ENCODE measurements at places on chromosomes 12 and 14.

GRCh38 chr14:57314396-57315089 is 45.8 kb downstream of the AP5M1 start:
- no peak for DNase-seq

GRCh38 chr12:116376354-116377193 is 99.1 kb upstream of the MED13L start:
- DNase-seq, result no peak

GRCh38 chr12:125734137-125734536 is 668.9 kb downstream of the AACS start:
- DNase-seq, result no peak

- no peak for DNase-seq
These were observed 404.3 kb downstream of the BCL11B start for GRCh38 chr14:98867726-98868125.

GRCh38 chr12:27252934-27253333 is 8.8 kb downstream of the STK38L start:
- DNase-seq, result no peak

GRCh38 chr12:25189656-25190055 is 5.3 kb downstream of the DNAI7 start:
- DNase-seq, result no peak

- no peak for DNase-seq
These were observed 176.3 kb upstream of the DIO2 start for GRCh38 chr14:80387563-80387981.

GRCh38 chr14:33927944-33928343 is 22.9 kb downstream of the EGLN3 start:
- DNase-seq, result no peak

DNA sequence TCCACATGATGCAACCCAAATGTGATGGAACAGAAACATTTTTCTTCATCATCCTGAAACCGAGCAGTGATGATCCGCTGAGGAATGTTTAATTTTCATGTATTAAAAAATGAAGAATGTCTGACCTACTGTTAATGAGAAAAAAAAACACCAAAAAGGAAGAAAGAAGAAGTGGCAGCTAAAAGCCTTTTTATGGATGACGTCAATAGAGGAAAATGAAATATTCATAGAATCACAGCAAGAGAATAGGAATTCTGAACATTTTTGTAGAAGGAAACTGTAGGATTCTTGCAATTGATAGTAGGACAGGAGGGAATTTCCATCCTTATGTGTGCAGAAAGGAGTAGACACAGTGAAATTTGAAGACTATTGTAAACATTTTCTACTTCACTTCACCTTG is 112.9 kb downstream of the PRKCH start:
- no peak for DNase-seq

DNA sequence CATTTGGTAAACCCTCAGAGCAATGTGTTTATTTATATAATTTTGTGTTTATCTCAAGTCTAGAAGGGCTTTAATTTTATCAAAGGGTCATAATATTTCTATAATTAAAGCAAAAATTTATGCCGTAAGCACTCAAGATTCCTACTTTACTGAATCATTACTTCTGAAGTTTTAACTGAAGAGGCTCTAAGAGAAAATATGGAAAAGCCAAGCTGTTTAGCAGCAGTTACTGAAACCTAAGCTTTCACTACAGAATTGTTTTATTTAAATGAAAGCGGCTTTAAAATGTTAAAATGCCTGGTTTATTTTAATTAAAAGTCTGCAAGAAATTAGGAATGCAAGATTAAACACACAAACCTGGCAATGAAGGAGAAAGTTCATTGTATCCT is 73.9 kb upstream of the BBS10 start:
- DNase-seq, result no peak

DNA sequence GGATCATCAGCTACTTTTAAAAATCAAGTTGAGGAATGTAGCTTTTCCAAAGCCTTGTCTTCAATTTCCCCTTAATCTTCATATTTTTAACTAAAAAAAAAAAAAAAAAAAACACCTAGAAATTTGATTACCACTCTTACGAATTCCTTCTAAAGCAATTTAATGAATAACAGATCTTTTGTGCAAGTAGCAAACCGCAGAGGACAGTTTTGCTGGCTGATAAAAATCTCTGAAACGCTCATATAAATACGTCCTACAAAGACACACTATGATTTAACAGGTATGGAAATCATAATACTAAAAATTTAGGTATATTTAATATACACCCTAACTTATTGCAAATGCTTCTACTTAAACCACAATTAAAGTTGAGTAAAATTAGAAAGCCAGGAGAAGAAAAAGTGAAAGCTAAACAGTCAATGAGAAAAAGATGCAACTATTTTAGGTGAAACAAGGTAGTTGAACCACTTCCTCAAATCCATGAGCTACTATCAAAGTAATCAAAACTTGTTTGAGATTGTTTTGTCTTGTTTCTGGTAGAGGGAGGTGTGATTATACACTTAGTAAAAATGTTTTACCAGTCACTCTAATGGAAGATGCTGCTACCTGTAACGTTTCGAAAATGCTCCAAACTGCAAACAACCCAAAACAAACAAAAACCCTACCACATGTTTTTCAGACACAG is 2.2 kb downstream of the PAWR start:
- no peak for DNase-seq

DNA sequence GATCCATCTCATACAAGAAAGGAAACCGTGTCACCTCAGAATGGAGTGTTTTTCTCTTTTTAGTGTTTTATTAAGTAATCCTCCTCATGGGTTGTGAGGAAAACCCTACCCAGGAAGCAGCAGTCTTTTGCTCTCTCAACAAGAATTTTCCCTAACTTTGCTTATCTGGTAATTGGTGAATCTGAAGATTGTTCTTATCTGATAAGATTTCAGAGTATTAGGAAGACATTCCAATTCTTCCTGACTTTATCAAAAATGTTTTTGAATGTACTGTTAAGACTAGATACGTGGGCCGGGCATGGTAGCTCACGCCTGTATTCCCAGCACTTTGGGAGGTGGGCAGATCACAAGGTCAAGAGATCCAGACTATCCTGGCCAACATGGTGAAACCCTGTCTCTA is 86.0 kb downstream of the PHLDA1 start:
- no peak for DNase-seq

- no peak for DNase-seq
These were observed 79.0 kb downstream of the TMX1 start for GRCh38 chr14:51318813-51319597.

DNA sequence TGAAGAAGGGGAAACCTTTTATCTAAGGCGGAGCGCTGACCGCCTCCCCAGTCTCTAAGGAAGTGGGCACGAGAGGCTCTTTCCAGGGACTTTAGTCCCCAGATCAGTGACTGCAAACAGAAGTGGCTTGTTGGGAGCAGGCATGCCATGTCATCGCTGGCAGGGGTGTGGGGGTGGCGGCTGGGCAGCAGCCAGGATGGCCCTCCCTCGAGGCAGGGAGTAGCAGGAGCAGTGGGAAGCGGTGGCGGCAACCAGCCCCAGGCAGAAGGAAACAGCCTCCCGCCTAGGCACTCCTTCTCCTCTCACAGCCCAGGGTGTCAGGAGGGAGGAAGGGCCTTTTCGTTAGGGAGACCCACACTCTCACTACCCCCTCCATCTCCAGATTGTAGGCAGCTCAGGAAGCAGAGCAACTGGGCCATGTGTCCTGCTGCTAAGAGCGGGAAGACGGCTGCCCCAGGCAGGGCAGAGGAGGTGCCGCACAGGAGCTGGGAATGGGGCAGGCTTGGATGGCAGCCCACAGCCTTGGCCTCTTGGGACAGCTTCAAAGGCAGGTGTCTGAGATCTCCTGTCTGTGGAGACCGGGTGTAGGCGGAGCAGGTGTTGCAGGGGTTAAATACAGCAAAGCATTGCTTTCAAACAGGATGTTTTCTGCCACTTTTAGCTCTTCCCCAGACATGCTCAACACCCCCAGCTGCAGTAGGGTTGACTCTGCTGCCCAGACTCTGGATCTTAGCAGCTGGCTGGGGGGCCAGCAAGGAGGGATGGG is 21.8 kb downstream of the VDR start:
- no peak for DNase-seq

GRCh38 chr14:101255765-101256125 is 305.6 kb upstream of the DIO3 start:
- no peak for DNase-seq

GRCh38 chr12:24688601-24689000 is 260.3 kb downstream of the BCAT1 start:
- DNase-seq, result no peak

DNA sequence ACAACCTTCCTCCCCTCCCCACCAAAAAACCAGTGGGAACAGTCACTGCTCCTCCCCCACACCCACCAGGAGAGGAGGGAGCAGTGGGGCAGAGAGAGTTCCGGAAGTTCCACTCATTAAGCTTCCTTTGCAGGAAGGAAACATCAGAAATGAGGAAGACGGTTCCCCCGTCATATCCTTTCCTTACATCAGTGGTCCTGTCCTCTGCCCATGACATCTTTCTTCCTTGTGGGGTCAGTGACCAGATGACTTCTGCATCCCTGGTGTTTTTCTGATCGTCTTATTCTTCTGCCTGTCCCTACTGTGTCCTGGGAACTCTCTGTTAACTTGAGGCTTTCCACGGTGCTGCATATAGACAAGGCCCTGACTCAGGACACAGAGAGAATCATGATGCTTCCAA is 40.8 kb upstream of the SPTLC2 start:
- DNase-seq, result no peak

- DNase-seq, result no peak
These were observed 44.7 kb upstream of the ATP23 start for GRCh38 chr12:57896434-57897201.

GRCh38 chr12:15256761-15257160 is 35.5 kb upstream of the RERG start:
- no peak for DNase-seq

GRCh38 chr14:76771437-76771980 is 10.2 kb downstream of the VASH1 start:
- no peak for DNase-seq

DNA sequence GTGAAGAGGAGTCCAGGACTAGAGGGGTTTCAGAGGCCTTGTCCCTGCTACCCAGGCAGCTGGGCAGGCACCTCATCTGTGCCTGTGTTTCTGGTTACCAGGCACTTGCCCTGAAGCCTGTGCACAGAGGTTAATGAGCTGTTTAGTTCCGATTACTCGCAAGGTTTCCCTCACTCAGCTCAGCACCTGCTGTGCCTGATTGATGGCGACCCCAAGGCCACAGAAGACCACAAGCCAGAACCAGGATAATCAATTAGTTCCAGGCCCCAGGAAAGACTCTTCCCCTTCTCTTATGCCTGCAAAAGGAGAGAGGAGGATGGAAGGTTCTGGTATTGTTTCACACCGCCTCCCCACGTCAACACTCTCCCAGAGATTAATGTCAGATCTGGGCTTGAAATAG is 88.8 kb upstream of the NOS1 start:
- DNase-seq, result no peak

GRCh38 chr12:19819231-19819630 is 379.9 kb downstream of the AEBP2 start:
- DNase-seq, result no peak

DNA sequence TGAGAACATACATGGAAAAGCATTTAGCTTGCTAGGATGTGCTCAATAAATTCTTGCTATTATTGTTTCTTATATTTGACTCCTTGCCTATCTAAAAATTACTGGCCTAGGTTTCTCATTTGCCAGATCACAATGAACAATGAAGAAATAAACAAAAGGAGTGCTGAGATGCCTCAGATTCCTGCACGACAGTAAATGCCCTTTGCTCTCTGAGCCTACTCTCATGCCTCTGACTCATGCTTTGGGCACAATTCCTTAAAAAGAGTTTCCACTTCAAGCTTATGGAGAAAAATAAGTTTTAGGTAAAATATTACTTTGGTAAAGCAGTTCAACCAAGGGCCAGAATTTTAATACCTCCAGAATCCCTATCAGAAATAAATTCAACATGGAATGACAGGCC is 30.9 kb downstream of the GRIN2B start:
- DNase-seq, result no peak

- DNase-seq, result no peak
These were observed 492.7 kb upstream of the MGAT4C start for GRCh38 chr12:86748894-86749293.
